ENCODE measurements at places on chromosomes 5 and 9.

- no peak for DNase-seq
These were observed 349.3 kb upstream of the ACTBL2 start for GRCh38 chr5:57831932-57832331.

DNA sequence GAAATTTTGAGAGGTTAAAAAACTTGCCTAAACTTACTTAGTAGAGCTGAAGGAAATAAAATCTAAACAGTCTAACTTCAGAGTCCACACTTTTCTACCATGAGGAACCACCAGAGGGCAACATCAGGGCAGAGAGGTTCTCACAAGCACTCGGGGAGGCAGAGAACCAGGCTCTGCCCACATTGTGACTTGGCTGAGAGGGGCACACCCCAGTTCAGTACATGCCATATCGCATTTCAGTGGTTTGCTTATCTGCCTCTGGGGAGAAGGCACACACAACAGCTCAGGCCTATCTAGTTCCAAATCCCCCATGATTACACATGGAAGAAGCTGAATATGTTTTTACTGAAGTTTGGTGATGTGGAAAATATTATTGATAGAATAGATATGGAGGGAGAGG, 49.2 kb downstream of the EQTN start:
- DNase-seq, result no peak

GRCh38 chr5:158384535-158385481, 525.9 kb upstream of the CLINT1 start:
- no peak for DNase-seq

- DNase-seq, result no peak
These were observed 159.9 kb downstream of the MAN2A1 start for GRCh38 chr5:109849478-109850088.

GRCh38 chr9:129145841-129146292, 32.2 kb downstream of the IER5L start:
- DNase-seq, result no peak

GRCh38 chr5:10486511-10487344, 45.0 kb downstream of the ROPN1L start:
- no peak for DNase-seq

- no peak for DNase-seq
These were observed 70.8 kb downstream of the ACTL7B start for GRCh38 chr9:108784998-108785397.

DNA sequence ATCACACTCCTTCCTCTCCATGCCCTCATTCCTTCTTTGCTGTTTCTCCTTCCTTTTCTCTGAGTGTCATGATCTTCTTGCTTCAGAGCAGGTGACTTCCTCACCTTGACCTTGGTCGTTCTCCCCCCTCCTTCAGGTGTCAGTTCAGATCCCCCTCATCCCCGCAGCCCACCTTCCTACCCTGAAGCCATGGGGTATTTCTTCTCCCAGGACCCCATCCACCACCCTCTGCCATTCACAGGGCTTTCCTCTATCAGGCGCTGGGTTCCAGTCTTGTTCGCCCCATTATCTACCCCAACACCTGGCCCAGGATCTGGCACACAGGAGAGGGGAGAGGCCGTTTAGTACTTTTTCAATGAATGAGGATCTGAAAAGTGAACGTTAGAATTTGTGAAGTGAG, 101.0 kb downstream of the NSG2 start:
- no peak for DNase-seq

GRCh38 chr5:9538504-9538903, 7.4 kb downstream of the SEMA5A start:
- DNase-seq, result no peak

- DNase-seq, result no peak
These were observed 172.1 kb downstream of the ENC1 start for GRCh38 chr5:74468421-74468820.

- no peak for DNase-seq
These were observed 19.7 kb downstream of the NAA35 start for GRCh38 chr9:85960688-85961093.

DNA sequence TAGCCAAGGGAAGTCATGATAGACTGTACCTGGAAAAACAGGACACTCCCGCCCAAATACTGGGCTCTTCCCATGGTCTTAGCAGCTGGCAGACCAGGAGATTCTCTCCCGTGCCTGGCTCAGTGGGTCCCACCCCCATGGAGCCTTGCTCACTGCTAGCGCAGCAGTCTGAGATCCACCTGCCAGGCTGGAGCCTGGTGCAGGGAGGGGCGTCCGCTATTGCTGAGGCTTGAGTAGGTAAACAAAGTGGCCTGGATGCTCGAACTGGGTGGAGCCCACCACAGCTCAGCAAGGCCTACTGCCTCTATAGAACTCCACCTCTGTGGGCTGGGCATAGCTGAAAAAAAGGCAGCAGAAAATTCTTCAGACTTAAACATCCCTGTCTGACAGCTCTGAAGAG, 10.1 kb upstream of the THG1L start:
- DNase-seq, result no peak

GRCh38 chr5:132243366-132243977, 14.0 kb upstream of the PDLIM4 start:
- no peak for DNase-seq

DNA sequence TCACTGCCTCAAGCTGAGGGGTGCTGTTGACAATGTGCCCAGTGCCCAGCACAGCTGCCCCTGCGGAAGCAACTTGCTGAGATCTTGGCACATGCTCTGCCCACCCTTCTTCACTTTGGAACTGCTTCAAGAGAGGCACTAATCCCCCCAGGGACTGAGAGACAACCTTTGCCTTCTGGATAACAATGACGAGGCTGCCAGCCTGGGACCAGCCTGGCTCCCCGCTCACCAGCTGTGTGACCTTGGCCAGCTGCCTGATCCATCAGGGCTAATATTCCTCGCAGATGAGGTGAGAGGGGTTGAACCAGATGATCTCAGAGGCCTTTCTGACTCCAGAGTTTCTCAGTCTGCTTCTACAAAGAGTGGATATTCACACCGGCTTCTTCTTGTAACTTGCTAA, 81.0 kb downstream of the SHB start:
- no peak for DNase-seq

GRCh38 chr5:124783285-124783684, 36.8 kb upstream of the ZNF608 start:
- no peak for DNase-seq

- no peak for DNase-seq
These were observed 1.0 kb downstream of the FOCAD start for GRCh38 chr9:20684875-20685696.

DNA sequence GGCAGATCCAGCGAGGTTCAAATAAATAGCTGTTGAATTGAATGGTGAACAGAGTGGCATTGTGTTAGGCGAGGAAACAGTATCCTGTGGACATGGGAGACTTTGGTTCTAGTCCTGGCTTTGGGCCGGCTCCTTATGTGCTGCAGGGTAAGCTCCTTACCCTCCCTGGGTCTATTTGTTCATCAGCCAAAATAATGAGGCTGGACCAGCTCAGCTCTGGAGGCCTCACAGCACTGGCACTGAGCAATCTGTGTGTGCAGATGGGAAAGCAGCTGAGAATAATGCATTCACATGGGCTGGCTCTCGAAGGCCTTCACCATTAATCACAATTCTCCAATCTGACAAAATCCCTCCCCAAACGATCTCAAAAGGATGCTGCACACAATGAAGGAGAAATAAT, 81.9 kb downstream of the APBA1 start:
- DNase-seq, result no peak

DNA sequence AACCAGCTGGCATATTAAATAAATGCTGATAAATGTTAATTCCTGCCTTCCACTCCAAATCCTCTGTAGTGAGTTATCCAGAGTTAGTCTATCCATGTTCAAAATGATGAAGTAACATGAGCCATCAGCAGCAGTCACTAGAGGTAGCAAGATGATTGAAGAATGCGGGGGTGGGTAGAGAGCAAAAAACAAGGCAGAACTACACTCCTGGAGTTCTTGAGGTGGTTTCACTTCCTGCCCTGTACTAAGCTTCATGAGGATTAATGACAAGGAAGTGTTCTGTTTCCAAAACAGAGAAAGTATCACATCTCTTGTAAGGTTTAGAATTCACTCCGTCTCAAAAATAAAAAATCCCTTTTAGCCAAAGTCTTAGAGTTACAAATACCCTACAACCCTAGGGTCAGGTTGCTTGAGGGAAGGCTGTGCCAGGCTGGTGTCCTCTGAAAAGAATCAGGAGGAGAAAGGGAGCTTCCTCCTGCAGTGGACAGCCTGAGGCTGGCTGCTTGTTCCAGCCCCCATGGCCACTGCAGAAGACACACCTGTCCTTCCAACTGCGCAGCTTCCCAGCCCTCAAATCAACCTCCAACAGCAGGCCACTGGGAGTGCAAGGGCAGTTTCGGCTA, 180.2 kb downstream of the DENND1A start:
- no peak for DNase-seq

DNA sequence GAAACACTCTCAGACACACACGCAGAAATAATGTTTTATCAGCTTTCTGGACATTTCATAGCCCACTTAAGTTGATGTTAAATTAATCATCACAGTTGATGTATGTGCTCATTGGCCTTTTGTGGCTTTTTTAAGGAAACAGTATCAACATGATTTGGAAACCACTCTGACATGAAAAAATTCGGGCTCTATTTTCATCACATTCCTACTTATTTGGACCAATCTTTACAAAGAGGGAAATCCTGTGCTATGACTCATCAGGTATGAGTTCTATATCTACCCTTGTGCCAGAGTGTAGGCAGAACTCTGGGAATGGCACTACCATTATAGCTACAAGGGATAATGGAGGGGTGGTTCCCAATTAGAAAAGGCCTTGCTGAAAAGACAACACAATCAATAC, 388.4 kb upstream of the PTGER4 start:
- no peak for DNase-seq

DNA sequence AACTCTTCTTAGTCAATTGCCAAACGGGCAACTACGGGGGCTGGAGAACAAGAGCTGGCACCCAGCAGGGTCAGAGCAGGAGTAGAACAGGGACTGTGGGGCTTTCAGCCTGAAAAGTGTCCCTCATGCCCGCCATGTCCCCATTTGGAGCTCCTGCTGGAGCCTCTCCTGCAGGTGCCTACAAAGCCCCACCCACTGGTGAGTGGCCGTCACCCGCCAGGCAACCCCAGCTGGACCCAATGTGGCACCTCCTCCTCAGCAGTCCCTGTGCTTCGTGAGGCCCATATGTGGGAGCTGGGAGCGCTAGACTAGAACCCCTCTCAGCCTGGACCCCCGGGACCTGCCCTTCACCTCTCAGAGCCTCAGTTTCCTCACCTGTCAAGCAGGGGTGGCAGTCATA, 40.9 kb downstream of the VAV2 start:
- no peak for DNase-seq

DNA sequence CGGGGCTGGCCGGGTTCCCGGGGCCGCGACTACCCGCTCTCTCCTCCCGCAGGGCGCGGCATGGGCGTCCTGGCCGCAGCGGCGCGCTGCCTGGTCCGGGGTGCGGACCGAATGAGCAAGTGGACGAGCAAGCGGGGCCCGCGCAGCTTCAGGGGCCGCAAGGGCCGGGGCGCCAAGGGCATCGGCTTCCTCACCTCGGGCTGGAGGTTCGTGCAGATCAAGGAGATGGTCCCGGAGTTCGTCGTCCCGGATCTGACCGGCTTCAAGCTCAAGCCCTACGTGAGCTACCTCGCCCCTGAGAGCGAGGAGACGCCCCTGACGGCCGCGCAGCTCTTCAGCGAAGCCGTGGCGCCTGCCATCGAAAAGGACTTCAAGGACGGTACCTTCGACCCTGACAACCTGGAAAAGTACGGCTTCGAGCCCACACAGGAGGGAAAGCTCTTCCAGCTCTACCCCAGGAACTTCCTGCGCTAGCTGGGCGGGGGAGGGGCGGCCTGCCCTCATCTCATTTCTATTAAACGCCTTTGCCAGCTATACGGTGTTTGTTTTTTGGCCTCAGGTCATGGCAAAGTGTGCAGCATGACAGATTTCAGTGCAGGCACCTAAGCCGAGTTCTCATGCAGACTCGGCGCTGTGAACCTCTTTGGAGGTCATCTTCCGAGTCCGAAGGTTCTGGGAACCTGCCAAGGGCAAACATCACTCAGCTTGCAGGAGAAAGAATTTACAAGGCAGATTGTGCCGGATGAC, 516 bp downstream of the MRPL41 start:
- no peak for DNase-seq

DNA sequence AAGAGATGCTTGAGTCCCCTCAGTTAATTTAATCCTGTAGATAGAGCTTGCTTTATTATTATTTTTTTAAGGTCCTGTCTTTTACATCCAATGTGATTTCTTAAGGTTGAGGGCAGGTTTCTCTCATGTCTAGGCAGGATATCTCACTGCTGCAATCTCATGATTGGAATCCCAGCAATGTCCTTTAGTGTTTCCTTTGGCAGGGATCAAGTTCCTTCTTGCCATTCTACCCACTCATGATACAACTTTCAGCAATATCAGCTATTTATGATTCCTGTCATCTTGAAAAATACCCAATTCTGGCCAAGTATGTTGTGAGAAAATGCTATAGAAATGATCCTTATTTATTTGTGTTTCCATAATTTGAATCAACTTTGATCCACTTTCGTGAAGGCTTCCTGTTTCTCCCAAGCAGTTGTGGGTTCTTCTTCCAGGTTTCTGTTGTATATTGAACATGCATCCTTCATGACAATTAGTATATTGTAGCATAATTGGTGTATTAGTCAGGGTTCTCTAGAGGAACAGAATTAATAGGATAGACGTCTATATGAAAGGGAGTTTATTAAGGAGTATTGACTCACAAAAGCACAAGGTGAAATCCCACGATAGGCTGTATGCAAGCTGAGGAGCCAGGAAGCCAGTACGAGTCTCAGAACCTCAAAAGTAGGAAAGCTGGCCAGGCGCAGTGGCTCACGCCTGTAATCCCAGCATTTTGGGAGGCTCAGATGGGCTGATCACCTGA, 18.4 kb upstream of the VPS13A start:
- no peak for DNase-seq

GRCh38 chr9:86733929-86734328, 213.4 kb downstream of the GAS1 start:
- DNase-seq, result no peak

GRCh38 chr5:12320331-12320730, 416.1 kb upstream of the CTNND2 start:
- DNase-seq, result no peak

- no peak for DNase-seq
These were observed 29.2 kb upstream of the GLRA1 start for GRCh38 chr5:151953833-151954232.

GRCh38 chr9:114383521-114384231, 4.1 kb downstream of the AKNA start:
- DNase-seq, result no peak

DNA sequence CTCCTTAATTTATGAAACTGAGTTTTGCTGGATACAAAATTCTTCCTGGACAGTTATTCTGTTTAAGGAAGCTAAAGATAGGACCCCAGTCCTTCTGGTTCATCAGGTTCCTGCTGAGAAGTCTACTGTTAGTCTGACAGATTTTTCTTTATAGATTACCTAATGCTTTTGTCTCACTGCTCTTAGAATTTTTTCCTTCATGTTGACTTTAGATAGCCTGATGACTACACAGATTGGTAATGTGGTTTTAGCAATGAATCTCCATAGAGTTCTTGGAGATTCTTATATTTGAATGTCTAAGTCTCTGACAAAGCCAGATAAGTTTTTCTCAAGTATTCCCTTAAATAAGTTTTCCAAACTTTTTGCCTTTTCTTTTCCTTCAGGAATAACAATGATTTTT, 419.7 kb downstream of the CDH10 start:
- DNase-seq, result no peak

GRCh38 chr9:131529597-131530545, 1.2 kb downstream of the UCK1 start:
- DNase-seq, result no peak

All from activated CD4-positive, alpha-beta T cell treated with anti-CD3 and anti-CD28 coated beads, Interleukin-2, amount 50 U/mL, for 24 hours (primary cell).